ENCODE measurements at places on chromosomes 7 and 10.

GRCh38 chr10:69220507-69220906, 375 bp downstream of the HKDC1 start:
- DNase-seq = no peak

DNA sequence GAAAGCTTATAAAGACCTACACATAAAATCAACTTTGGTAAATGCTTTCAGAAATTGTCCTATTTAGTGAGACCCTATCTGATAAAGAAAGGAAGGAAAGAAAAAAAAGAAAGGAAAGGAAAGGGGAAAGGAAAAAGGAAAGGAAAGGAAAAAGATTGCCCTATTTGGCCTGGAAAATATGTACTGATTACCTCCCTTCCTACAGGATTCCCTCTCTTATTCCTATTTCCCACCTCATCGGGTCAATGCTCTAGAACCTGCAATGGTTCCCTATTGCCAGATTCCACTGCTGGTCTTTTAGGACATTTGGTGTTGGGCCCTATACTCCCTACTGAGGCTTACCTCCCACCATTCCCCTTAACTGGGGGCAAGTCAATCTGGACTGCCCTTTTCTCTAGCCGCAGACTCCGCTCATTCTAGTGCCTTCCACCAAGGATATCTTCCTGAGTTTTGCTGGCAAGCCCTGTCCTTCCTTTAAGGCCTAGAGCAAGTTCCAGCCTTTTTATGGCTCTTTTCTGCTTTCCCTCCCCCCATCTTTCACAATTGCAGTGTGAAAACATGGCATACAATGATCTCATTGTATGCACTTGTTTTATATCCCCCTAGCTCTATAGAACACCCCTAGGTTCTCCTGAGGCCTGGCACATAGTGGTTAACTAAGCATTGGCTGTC, 4.4 kb downstream of the DDIT4 start:
- no peak for DNase-seq

DNA sequence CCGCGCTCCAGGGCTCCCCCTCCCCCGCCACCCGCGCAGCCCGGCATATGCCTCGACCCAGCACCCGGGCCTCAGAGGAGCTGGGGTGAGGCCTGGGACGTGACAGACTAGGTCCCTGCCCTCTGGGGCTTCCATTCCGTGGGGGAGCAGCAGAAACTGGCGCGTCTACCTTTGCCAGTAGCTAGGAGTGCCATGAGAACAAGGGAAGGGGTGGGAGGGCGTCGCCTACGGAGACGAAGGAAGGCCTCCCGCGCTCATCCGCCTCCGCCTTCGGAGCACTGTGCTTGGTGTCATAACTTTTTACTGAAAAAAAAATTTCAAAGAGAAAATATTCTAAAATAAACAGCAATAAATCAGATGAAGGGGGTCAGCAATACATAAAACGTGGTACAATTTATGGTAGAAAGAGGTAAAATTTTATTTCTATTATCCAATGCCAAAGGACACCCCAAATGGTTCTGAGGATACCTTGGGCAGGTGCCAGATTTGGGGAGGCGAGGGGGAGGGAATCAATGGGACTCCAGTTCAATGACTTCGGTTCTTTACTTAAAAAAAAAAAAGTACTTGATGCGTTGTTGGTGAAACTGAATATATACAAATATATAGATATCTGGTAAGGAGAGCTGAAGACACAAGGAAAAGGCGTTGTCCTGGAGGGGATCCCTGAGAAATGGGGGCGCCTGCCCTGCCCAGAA, 35.1 kb upstream of the GRID1 start:
- DNase-seq = no peak

DNA sequence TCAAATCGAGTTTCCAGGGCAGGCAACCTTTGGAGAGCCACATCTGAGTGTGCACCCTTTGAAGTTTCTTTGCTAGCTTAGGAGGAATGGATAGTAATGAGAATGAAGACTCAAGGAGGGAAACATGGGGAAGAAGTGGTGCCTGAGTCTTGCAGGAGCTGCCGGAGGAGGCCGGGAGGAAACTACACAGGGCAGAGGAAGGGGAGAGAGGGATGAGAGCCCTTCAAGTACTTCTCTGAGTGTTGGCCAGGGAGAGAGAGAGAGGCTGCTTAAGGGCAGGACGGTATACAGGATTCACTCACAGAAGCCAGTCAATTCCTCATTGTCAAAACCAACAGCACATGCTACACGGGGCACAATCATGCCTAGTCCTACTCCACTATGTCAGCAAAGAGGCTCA, 74.4 kb upstream of the ZNRF2 start:
- DNase-seq = no peak

- DNase-seq = no peak
Observed at GRCh38 chr10:71173466-71173865, 38.9 kb upstream of the UNC5B start.

DNA sequence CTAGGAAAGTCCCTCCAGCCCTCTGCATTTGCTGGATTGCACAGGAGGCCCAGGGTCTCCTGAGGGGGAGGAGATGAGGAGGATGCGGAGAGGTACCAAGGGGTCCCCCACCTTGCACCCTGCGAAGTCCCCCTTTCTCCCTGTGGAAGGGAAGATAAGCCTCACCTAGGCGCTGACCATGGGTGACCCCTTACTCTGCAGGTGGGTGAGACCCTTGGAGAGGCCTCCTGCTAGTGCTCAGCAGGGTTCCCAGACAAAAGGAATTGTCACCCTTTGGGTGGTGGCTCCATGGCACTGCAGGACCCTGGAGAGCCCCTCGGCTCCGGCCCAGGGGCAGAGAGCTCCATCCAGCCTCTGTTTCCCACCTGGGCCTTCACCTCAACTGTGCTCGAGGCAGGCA, 107.0 kb upstream of the RET start:
- no peak for DNase-seq

DNA sequence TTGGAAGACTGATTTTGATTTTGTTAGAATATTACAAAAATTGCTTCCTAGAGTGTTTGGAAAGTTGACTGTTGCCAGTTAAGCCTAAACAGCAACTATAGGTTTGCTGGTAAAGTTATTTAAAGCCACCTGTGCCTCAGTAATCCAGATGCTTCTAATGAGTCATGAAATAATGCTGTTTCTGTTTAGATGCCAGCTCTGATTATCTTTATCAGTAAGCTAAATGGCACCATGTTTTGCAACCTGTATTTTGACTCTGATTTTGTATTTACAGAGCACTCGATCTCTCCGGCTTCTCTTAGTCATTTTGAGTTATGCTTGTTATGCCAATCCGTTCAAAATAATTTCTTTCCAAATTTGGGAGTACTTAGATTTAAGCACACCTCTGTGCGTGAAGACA, 366.1 kb downstream of the EXOC4 start:
- no peak for DNase-seq

- DNase-seq = no peak
Observed at GRCh38 chr7:12305502-12305901, 94.4 kb downstream of the TMEM106B start.

DNA sequence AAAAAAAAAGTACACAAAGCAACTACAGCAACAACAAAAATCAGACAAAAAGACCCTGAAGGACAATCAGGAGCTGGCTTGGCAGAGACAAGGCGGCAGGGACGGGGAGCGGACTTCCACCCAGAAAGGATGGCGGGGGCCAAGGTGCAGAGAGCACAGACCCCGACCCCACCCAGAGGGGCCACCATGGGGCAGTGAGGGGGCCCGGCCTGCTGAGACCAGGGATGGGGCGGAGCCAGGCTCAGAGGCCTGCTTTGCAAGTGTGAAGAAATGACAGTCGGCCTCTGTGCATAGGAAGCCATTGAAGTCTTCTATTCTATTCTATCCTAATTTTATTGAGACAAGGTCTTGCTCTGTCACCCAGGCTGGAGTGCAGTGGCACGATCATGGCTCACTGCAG, 82.0 kb downstream of the ELFN1 start:
- no peak for DNase-seq

- DNase-seq = no peak
Observed at GRCh38 chr10:110268442-110268841, 36.3 kb downstream of the SMNDC1 start.

- no peak for DNase-seq
Observed at GRCh38 chr7:132117181-132117580, 459.1 kb downstream of the PLXNA4 start.

DNA sequence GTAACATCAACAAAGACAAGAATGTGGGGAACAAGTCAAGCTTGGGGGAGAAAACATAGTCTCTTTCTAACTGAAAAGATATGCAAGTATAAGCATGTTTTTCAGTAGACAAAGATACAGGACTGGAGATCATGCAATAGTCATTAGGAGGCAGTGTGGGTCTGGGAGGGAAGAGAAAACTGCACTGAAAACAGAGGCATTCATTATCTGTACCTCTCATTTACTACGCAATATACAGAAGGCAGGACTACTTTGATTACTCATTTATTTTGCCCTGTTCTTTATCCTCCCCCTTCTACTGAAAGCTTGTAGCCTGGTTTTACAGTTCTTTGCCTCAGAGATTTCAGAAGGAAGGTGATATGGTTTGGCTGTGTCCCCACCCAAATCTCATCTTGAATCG, 341.2 kb downstream of the CRPPA start:
- no peak for DNase-seq

DNA sequence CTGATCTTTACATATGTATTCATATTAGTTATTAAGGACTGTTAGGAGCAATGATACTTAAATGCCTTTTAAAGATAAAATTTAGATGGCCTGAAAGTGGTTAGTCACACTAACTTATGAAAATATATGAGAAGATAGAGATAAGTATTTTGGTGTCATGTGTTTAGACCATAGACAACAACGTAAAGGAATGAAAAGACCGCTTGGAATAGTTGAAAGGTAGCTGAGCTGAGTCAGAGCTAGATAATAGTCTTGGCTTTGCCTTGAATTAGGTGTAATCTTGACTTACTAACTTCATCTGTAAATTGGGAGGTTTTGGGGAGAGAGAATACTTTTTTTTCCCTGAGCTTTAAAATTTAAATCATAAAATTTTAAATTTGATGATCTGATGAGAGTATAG, 127.0 kb downstream of the LYZL1 start:
- DNase-seq = no peak

- DNase-seq = no peak
Observed at GRCh38 chr10:55630491-55631056, 730.5 kb downstream of the ZWINT start.

DNA sequence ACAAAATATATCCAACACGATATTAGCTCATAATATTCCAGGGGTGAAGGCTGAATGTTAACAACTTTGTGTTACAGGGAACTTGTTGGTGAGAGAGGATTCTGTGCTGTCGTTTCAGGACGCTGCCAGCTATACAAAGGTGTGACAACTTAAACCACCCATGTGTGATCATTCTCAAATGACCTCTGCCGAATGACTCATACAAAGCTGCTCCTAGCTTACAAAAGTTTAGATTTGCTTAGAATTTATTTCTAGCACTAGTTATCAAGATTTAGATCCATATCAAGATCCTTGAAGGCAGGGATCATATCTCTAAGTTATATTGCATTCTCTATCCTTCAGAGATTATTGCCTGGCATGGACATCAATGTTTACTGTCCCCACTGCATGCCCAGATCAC, 65.3 kb downstream of the COBL start:
- no peak for DNase-seq

DNA sequence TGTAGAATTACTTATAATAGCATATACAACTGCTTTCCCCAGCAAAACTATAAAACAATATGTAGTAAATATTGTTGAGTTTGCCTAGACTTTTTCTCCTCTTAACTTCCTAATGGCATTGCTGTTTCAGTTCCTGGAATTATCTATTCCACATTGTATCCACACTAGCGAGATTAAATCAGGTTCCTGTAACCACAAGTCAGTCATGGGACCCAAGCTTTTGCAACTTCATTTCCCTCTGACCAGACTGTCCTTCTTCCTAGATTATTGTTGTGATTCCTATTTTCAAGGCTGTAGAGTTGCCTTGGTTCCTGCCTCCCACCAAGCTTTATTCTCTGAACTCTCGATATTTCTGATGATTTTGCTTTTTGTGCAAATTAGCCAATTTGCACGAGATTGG, 173.3 kb upstream of the ZNF804B start:
- DNase-seq = no peak

- DNase-seq = no peak
Observed at GRCh38 chr7:122300211-122300932, 4.2 kb downstream of the FEZF1 start.

DNA sequence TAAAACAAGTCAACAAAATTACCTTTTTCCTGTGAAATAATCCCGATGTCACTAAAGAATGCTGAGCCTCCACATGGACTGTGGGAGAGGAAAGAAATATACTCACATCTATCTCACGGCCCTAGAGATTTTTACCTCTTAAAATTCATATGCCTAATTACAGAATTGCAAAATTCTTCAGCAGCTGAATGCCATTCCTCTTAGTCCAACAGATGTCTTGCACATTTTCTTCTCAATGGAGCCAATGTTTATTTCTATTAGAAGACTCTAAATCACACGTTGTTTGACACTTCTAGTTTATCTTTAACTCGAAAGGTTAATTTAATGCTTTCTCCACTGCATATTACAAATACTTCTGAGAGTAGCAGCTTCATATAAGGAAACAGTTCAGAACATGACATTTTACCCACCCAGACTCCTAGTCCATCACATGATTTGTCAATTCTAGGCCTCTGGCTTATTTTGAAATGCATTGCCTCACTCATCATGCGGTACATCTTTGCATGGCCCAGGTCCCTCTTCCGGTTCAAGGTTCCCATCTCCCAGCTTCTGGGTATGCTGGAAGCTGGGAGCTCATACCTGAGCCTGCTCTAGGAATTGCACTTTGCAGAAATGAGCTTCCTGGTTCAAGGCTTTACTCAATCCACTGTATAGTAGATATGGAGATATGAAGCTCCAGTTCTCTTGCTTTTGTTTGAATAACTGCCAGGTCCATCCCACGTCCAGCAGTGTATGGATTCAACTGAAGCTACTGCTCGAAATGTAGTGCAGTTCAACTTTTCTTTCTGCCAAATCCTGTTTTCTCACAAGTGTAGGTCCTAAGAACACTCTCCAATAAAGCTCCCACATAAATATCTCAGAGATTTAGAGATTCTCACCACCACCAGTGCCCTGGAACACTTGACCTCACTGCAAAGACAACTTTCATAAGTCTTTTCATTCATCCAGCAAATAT, 306.2 kb downstream of the GPR37 start:
- no peak for DNase-seq

- no peak for DNase-seq
Observed at GRCh38 chr7:70384891-70385290, 747.1 kb upstream of the GALNT17 start.

GRCh38 chr7:55775051-55775420, 87.5 kb downstream of the SEPTIN14 start:
- no peak for DNase-seq

DNA sequence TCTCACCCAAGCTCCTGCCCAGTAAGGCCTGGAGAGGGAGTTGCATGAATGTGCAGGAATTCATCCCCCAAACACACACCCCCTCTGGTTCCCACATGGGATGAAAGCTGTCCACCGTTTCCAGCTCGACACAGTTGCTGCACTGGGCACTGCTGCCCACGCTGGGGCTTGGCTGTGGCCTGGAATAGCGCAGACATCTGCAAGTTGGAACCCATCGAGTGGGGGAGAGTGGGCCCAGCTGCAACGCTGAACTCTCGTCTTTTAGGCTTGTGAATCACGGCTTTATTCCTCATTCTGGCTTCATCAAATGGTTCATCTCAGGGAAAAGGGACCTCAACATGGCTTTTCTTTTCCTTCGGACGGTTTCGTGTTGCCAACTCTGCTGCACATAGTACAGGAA, 264.7 kb downstream of the DNAJB6 start:
- no peak for DNase-seq

GRCh38 chr10:20887706-20888555, 9.2 kb downstream of the NEBL start:
- no peak for DNase-seq

GRCh38 chr10:112159469-112159868, 24.1 kb downstream of the GPAM start:
- no peak for DNase-seq

GRCh38 chr7:78406531-78406930, 608.0 kb downstream of the PHTF2 start:
- DNase-seq = no peak
